ENCODE measurements at places on chromosomes 13 and 19.

GRCh38 chr19:5664515-5664914 lies 15.8 kb downstream of the MICOS13 start:
- DNase-seq = no peak

DNA sequence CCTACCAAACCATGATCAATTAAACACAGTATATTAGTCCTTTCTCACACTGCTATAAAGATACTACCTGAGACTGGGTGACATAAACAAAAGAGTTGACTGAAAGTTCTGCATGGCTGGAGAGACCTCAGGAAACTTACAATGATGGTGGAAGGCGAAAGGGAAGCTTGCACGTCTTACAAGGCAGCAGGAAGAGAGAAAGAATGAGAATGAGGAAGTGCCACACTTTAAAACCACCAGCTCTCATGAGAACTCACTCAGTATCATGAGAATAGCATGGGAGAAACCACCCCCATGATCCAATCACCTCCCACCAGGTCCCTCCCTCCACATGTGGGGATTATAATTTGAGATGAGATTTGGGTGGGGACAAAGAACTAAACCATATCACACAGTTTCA lies 324.9 kb upstream of the ZNF507 start:
- no peak for DNase-seq

GRCh38 chr19:41701401-41702075 lies 6.9 kb upstream of the CEACAM5 start:
- no peak for DNase-seq

DNA sequence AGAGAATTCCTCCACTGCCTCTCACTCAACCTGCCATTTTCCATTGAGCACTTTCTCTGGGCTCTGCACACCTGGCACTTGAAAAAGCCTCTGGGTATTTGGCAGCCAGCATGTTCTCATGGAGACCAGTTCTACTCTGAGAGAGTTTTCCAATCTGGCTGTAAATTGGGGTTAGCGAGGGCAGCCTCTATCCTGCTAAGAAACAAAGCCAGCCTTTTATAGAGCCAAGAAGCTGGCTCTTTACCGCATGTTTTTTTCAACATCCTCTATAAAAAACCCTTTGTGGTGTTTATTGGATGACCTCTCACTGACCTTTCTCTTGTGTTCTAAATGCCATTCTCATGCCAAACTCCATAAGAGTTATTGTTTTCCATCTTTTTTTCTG lies 52.6 kb upstream of the RCBTB2 start:
- no peak for DNase-seq

GRCh38 chr13:108851660-108852059 lies 222.2 kb downstream of the MYO16 start:
- DNase-seq = no peak
